Endodermal cell (in vitro differentiated cells): ENCODE measurements at places on chromosomes 3 and 15.

GRCh38 chr15:48693484-48693883 is 48.0 kb upstream of the FBN1 start:
- H3K4me1 ChIP-seq: no peaks in the 10 kb centered on the region
- DNase-seq: no peak
- H3K4me3 ChIP-seq: no peak overlapping the region
- no peaks in the 10 kb centered on the region for H3K36me3 ChIP-seq

- H3K4me1 ChIP-seq: no peaks in the 10 kb centered on the region
- no peak for DNase-seq
- no peak overlapping the region for H3K27ac ChIP-seq
- H3K4me3 ChIP-seq: no peak overlapping the region
- peaks cover 11% of the 10 kb centered on the region for H3K27me3 ChIP-seq
These were observed 8.7 kb upstream of the ETFA start for GRCh38 chr15:76320012-76320411.

DNA sequence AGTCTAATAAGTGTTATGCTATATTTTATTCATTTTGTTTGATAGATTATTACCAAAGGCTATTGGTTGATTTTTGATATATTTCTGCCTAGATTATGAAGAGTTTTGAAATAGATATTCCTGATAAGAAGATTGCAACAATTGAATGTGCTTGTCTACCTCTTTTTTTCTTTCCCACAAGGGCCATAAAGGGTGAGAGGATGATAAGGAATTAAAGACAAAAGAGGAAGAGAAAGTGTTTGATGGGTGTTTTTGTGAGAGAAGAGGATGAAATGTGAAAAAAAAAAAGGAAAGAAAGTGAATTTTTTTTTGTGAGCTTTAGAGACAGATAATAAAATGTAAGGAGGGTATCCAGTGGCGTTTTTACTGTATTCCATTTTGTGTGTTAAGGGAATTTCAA is 244.4 kb downstream of the CHST2 start:
- no peaks in the 10 kb centered on the region for H3K4me1 ChIP-seq
- H3K27me3 ChIP-seq: peaks cover 90% of the 10 kb centered on the region
- no peaks in the 10 kb centered on the region for H3K36me3 ChIP-seq
- no peak overlapping the region for H3K27ac ChIP-seq

- no peaks in the 10 kb centered on the region for H3K27me3 ChIP-seq
- no peaks in the 10 kb centered on the region for H3K4me1 ChIP-seq
- no peak overlapping the region for H3K4me3 ChIP-seq
- no peak overlapping the region for H3K27ac ChIP-seq
- H3K36me3 ChIP-seq: no peaks in the 10 kb centered on the region
These were observed 307.9 kb upstream of the MDFIC2 start for GRCh38 chr3:70620367-70620766.

DNA sequence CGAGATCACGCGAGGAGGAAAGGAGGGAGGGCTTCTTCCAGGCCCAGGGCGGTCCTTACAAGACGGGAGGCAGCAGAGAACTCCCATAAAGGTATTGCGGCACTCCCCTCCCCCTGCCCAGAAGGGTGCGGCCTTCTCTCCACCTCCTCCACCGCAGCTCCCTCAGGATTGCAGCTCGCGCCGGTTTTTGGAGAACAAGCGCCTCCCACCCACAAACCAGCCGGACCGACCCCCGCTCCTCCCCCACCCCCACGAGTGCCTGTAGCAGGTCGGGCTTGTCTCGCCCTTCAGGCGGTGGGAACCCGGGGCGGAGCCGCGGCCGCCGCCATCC is 1.1 kb upstream of the SETD5 start:
- H3K4me1 ChIP-seq: peaks cover 7% of the 10 kb centered on the region
- peaks cover 41% of the 10 kb centered on the region for H3K36me3 ChIP-seq
- peak overlapping the region; percentile 99 for H3K27ac ChIP-seq
- no peaks in the 10 kb centered on the region for H3K27me3 ChIP-seq
- peak; percentile 96 for DNase-seq

DNA sequence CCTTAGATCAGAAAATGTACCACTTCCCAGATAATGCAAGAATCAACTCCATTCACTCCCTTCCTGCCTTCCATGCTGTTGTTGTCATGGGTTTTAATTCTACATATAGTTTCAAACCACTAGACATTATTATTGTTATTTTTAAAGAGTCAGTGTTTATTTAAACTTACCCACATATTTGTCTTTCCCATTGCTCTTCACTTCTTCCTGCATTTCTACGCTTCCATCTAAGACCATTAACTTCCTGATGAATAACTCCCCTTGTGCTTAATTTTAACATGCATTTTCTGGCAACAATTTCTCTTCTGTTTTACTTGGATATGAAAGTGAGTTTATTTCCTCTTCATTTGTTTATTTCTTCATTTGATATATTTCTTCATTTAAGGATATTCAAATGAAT is 127.1 kb upstream of the FHIT start:
- H3K4me1 ChIP-seq: no peaks in the 10 kb centered on the region
- no peaks in the 10 kb centered on the region for H3K36me3 ChIP-seq
- no peak overlapping the region for H3K27ac ChIP-seq
- no peaks in the 10 kb centered on the region for H3K27me3 ChIP-seq
- no peak overlapping the region for H3K4me3 ChIP-seq

DNA sequence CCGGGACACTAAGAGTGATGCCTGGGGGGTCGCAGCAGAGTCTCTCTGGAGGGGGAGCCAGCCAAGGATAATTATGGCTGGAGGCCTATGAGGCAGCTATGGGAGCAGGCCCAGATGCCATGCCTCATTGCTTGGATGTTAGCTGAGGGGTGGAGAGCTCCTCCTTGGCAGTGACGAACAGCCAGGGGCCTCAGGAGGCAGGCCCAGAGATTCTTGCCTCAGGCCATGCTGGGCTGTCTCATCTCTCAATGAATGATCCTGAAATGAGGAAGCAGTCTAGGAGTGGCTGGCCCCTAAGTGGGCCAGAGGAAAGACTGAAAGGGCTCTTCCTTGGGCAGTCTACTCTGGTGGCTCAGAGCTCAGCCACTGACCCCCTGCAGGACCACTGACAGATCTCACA is 21.3 kb downstream of the KIF9 start:
- no peak for DNase-seq
- no peaks in the 10 kb centered on the region for H3K36me3 ChIP-seq
- H3K27me3 ChIP-seq: no peaks in the 10 kb centered on the region
- no peak overlapping the region for H3K4me3 ChIP-seq
- H3K4me1 ChIP-seq: no peaks in the 10 kb centered on the region
- H3K27ac ChIP-seq: no peak overlapping the region

GRCh38 chr15:78740904-78741274 is 70.4 kb downstream of the ADAMTS7 start:
- no peaks in the 10 kb centered on the region for H3K36me3 ChIP-seq
- no peak for DNase-seq
- no peak overlapping the region for H3K4me3 ChIP-seq
- no peaks in the 10 kb centered on the region for H3K4me1 ChIP-seq
- H3K27me3 ChIP-seq: no peaks in the 10 kb centered on the region

DNA sequence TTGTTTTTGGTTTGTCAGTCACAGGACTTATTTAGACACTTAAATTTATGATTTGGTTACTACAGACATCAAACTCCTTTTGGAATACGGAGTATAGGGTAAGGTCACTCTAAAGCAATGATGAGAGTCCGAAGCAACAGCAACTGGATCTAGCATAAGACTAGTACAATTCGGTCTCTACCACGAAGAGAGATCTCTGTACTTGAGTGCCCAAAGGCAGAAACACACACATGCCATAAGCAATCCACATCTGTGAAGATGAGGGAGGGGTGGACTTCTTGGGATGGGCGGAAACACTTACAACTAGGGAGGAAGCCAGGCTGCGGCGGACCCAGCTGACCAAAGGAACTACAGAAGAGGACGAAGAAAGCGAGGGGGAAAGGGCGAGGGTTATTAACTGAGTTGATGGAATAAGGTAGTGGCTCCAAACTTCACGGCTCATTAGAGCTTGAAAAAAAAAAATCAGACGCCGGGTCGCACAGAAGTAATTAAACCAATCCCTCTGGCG is 595 bp downstream of the DPH6 start:
- DNase-seq: no peak
- H3K27ac ChIP-seq: peak overlapping the region; percentile 99
- H3K36me3 ChIP-seq: no peaks in the 10 kb centered on the region
- H3K4me1 ChIP-seq: no peaks in the 10 kb centered on the region
- H3K4me3 ChIP-seq: peak overlapping the region; percentile 81
